ENCODE measurements at places on chromosomes 2 and 18.

DNA sequence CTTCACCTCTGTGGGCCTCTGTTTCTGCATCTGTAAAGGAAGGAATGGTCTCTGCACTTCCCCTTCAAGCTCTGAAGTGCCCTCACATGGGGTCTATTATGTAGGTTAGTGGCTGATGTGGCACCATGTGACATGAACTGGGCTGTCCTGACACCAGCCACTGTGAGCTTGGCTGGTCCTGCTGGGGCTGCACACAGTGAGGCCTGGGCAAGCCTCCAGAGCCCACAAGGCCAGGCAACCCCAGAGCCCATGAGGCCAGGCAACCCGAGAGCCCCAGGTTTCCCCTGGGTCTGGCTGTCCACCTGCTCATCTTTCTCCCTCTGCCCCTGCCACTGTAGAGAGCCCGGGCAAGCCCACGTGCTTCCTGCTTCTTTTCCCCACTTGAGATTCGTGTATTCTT is 150.1 kb upstream of the SMAD2 start:
- H3K4me1 ChIP-seq, result no peaks in the 10 kb centered on the region
- H3K4me3 ChIP-seq, result no peak overlapping the region
- H3K27me3 ChIP-seq, result no peaks in the 10 kb centered on the region
- H3K27ac ChIP-seq, result no peak overlapping the region
- no peaks in the 10 kb centered on the region for H3K36me3 ChIP-seq
- no peak for DNase-seq

DNA sequence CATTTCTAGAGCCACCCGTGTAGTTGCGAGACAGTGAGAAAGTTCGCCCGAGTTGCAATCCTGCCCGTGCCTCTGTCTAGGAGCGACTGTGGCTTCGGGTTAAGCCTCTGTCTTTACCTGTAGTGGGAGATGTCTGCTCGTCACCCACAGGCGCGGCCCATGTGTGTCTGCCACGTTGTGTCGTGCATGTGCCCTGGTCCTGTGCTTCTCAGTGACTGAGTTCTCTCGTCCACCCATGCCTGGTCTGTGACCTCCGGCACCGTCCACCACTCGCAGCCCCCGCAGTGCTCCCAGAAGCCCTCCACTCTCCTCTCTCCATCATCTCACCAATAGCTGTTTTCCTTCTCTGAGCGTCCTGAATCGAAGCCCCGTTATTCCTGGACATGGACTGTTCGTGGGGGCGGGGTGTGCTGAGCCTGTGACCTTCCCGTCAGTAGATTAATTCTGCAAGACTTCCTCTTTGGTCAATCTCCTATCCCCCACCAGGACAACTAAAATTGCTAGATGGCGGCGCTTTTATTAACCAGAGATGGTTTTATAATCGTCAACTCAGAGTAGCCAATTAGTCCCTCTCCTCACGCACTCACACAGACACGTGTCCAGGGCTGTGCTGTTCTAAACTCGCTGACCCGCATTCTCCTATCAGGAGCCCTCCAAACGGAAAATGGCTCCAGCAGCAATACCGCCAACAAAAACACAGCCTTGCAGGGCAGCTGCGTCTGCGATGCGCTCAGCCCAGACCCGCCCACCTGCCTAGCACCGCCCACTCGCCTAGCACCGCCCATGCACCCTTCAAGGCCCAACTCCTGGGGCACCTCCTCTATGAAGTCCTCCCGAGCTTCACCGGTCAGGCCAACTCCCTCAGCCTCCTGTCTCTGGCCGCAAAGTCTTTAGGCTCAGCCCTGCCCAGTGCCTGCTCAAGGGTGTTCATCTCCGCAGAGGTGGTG is 119.4 kb downstream of the TWIST2 start:
- no peak for DNase-seq
- no peak overlapping the region for H3K27ac ChIP-seq
- H3K4me1 ChIP-seq, result no peaks in the 10 kb centered on the region
- no peaks in the 10 kb centered on the region for H3K27me3 ChIP-seq
- no peak overlapping the region for H3K4me3 ChIP-seq
- no peaks in the 10 kb centered on the region for H3K36me3 ChIP-seq

DNA sequence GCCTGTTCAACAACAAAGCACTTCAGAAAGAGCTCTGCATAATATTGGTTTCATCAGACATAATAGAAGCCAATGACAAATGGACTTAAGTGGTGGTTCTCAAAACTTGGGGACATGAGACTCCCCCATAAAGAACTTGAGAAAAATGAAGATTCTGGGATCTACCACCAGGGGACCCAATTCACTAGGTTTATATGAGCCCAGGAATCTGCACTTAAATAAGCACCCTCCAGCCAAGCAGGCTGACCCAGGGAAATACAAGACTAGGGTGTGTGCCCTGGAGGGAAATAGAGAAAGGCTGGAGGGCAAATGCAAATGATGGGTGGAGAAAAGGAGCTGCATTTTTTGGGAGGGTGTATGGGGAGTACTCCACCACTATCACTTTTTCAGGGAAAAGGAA is 52.5 kb downstream of the SATB2 start:
- no peaks in the 10 kb centered on the region for H3K27me3 ChIP-seq
- no peak overlapping the region for H3K4me3 ChIP-seq
- DNase-seq, result no peak
- no peaks in the 10 kb centered on the region for H3K4me1 ChIP-seq

GRCh38 chr18:54033052-54033451 is 191.4 kb downstream of the MBD2 start:
- no peak overlapping the region for H3K27ac ChIP-seq
- H3K27me3 ChIP-seq, result no peaks in the 10 kb centered on the region
- H3K4me1 ChIP-seq, result no peaks in the 10 kb centered on the region
- no peak overlapping the region for H3K4me3 ChIP-seq
- no peak for DNase-seq
- no peaks in the 10 kb centered on the region for H3K36me3 ChIP-seq

DNA sequence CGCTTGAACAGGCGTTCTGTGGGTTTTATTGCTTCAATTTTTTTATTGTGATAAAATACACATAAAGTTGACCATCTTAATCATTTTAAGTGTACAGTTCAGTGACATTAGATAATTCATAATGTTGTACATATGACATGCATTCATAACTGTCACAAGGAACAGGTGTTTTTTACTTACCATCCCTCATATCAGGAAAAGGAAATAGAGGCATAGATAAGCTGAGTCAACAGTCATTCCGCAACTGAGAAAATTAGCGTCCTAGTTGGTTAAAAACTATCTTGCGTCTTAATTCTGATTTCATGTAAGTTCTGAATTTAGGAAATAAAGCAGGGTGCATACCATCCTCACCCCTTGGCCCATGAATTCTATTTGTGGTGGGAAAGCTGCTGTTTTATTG is 36.5 kb downstream of the PLB1 start:
- no peak overlapping the region for H3K4me3 ChIP-seq
- no peaks in the 10 kb centered on the region for H3K36me3 ChIP-seq
- H3K27ac ChIP-seq, result no peak overlapping the region

DNA sequence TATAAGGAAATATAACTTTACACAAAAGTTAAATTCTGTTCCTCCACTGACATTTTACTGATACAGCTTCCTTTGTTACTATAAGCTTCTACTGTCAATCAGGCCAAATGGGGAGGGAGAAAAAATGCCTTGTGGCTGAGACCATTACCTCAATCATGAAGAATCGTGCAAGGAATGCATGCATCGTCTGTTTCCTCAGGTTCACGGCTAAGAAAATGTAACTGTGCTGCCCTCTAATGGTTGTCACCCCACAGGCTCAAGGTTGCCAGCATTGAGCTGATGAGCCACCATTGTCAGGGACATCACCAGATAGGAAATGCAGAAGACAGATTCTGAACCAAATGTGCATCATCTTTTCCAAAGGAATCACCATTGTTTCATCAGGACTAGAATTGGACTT is 426.9 kb downstream of the CDH2 start:
- no peak for DNase-seq
- H3K4me3 ChIP-seq, result no peak overlapping the region
- no peaks in the 10 kb centered on the region for H3K36me3 ChIP-seq
- H3K4me1 ChIP-seq, result no peaks in the 10 kb centered on the region

DNA sequence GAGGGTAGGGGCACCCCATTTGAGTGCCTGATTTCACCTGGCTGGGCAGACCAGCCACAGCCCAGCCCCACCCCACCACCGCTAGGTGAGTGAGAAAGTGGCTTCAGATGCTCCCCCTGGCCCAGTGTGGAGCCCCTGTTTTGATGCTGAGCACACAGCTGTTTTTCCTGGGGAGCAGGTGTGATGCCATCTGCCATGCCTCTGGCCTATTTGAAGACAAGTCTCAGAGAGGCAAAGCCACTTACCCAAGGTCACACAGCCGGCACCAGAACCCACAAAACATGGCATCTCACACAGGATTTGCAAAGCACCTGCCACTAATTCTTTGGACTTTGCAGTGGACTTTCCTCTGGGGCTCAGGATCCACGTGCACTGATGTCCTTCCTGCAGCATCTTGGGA is 131.3 kb downstream of the INHBB start:
- H3K27me3 ChIP-seq, result no peaks in the 10 kb centered on the region
- DNase-seq, result no peak
- H3K4me1 ChIP-seq, result no peaks in the 10 kb centered on the region

DNA sequence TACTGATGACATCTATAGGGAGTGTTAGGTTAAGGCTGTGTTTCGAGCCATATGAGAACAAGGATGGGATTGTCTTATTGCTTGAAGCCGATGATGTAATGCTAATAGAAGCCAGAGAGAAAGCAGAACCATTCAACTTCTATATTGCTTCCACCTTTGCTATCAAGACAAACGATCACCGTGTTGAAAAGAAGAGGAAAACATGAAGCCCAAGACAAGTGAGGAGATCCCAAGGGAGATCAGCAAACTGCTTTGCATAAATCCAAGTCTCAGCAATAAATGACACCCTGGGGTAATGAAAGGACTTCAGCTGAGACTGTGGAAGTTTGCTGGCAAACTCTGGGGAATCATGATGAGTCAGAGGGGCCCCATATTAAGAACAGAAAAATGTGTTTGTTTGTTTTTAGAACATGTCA is 206.2 kb downstream of the NCKAP5 start:
- no peak overlapping the region for H3K27ac ChIP-seq
- H3K4me3 ChIP-seq, result no peak overlapping the region
- no peaks in the 10 kb centered on the region for H3K36me3 ChIP-seq
- no peaks in the 10 kb centered on the region for H3K27me3 ChIP-seq
- H3K4me1 ChIP-seq, result no peaks in the 10 kb centered on the region
- DNase-seq, result no peak

DNA sequence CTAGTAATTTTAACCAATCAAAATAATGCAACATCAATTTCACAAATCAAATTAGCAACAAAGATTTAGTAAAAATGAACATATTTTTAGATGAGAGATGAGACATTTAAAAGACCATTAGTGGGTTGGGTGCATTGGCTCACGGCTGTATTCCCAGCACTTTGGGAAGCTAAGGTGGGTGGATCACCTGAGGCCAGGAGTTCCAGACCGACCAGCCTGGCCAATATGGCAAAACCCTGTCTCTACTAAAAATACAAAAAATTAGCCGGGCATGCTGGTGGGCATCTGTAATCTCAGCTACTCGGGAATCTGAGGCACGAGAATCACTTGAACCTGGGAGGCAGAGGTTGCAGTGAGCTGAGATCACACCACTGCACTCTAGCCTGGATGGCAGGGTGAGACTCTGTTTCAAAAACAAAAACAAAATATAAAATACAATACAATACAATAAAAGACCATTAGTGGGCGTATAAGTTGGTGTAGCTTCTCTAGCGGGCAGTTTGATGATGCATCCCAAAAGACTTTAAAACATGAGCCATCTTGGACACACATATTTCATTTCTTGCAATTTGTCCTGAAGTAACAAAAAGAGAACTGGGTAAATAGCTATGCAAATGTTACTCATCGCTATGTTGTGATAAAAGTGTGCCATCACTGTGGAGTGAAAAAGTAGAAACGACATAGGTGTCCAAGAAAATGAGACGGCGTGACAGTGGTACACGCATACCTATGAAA is 101.8 kb downstream of the COL6A3 start:
- H3K36me3 ChIP-seq, result no peaks in the 10 kb centered on the region
- DNase-seq, result no peak
- no peak overlapping the region for H3K4me3 ChIP-seq
- H3K4me1 ChIP-seq, result no peaks in the 10 kb centered on the region
- H3K27ac ChIP-seq, result no peak overlapping the region

DNA sequence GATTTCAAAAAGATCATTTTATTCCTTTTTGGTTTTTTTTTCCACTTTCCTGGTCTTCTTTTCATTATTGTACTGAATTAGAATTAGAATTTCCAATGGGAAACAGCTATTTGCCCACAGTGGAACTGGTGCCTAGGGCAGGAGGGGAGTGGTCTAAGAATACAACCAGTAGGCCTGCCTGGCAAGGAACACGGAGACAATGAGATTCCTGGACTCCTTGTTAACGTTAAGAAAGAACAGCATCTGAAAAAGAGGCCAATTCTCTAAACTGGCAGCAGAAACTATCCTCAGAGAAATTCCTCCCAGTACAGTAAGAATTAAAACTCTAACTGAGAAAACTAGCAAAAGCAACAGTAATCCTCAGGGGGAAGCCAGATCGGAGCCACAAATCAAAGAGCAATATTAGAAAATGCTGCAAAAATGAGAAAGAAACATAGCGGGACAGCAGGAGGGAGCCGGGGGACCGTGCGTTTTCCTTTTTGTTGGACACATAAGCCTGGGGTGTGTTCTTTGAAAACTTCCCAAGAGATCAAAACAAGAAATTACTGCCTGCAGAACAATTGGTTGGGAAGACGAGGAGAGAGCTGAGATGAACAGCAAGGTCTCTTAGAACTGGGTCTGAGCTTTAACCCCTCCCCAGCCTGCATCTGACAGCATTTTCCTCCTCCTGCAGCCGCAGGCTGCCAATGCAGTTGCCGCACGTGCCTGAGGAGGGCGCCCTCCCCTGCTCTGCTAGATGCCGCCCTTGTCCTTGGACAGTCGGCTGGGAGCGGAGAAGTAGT is 776.0 kb downstream of the TSN start:
- no peaks in the 10 kb centered on the region for H3K4me1 ChIP-seq
- H3K27ac ChIP-seq, result no peak overlapping the region
- no peaks in the 10 kb centered on the region for H3K36me3 ChIP-seq
- no peak for DNase-seq

DNA sequence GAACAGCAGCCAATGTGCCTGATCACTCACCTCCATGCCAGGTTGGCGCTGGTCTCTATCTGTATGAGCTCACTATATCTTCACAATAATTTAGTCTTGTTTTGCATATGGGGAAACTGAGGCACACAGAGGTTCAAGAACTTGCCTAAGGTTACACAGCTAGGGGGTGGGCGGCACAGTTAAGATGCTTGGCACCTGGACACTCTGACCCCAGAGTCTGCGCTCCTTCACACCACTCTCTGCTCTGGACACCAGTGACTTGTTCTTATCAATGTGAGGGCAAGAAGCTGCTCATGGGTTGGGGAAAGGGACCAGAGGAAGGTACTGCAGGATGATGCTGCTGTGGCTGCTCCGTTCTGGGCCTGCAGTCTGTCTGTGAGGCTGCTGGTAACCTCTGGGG is 27.1 kb downstream of the FBLN7 start:
- H3K4me1 ChIP-seq, result no peaks in the 10 kb centered on the region
- H3K27me3 ChIP-seq, result no peaks in the 10 kb centered on the region
- H3K4me3 ChIP-seq, result no peak overlapping the region
- DNase-seq, result no peak
- H3K36me3 ChIP-seq, result no peaks in the 10 kb centered on the region

GRCh38 chr2:32902174-32902573 is 44.6 kb upstream of the LTBP1 start:
- H3K36me3 ChIP-seq, result no peaks in the 10 kb centered on the region
- no peak for DNase-seq
- H3K4me1 ChIP-seq, result no peaks in the 10 kb centered on the region
- H3K27me3 ChIP-seq, result peaks cover 5% of the 10 kb centered on the region
- H3K4me3 ChIP-seq, result no peak overlapping the region
- H3K27ac ChIP-seq, result no peak overlapping the region
